ENCODE measurements at places on chromosomes 12 and 14.

DNA sequence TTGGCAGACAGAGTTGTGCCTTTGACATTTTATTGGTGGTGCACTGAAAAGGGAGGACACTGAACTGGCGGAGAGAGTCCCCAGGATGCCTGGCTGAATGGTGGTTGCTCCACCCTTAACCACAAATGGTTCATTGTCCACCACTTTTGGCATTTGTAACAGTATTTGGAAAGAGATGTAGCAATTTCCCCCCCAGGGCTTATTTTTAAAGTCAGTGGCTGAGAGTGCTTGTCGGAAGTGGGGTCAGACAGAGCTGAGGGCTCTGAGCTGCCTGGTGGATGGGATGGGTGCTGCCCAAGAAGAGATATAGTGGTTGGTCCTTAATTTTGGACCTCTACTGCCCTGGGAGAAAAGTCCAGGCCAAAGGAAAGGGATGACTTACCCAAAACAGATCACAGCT, 31.5 kb upstream of the FGF6 start:
- no peak for DNase-seq

GRCh38 chr12:43730283-43730682, 28.3 kb downstream of the PUS7L start:
- no peak for DNase-seq

DNA sequence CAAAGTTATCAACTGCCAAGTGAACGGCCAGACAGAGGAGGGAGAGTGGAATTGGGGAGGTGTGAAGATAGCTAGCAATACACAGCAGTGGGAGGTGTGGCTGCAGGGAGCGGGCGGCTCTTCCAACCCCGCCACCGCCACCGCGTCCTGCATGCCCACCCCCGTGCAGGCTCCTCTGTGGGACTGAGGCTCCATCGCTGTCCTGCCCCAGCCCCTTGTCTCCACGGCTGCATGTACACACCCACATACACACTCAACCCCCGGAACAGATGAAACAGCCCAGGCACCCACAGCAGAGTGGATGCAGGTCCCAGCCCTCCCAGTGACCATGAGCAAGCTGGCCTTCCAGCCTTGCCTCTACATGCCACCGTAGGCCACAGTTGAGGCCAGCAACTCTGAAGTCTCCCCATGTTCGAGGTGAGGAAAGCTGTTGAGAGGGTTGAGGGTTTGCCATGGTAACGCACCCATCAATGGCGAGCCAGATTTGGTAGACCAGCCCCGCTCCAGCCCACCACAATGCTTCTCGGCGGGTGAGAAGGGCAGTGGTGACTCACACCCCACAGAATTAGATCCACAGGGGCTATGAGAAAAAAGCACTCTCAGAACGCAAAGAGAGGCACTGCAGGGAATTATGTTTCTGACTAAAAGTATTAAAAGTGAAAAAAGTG, 39.3 kb downstream of the PITPNM2 start:
- no peak for DNase-seq

GRCh38 chr12:108338915-108339657, at the start of gene CMKLR1:
CMKLR1 (minus strand) TSS chr12:108339311; CDS start chr12:108293591, 45,720 bp downstream.
- no peak for DNase-seq

GRCh38 chr14:59256331-59256730, 67.9 kb downstream of the DAAM1 start:
- DNase-seq, result no peak

GRCh38 chr12:29505122-29505521, 7.6 kb upstream of the OVCH1 start:
- DNase-seq, result no peak

GRCh38 chr12:101648195-101648594, 49.2 kb upstream of the CHPT1 start:
- DNase-seq, result no peak

DNA sequence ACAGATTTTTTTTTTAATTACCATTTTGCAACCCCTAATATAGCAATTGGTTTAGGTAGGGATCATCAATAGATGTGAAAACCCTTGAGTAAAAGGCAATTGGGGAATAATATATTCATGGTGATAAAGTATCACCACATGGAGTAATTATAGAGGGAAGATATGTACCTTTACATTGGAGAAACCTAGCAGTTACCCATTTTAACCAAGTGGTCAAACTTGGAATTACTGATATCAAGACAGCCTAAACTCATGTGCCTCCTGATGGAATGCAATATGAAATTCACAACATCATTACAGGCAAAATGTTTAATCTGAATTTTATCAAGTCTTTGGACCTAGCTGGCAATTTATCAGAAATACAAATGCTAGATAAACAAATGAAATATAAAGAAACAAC, 6.7 kb upstream of the SLC10A1 start:
- no peak for DNase-seq

GRCh38 chr14:85599939-85600338, 70.0 kb downstream of the FLRT2 start:
- no peak for DNase-seq

GRCh38 chr12:109792992-109793391, 40.2 kb downstream of the TRPV4 start:
- DNase-seq, result no peak

DNA sequence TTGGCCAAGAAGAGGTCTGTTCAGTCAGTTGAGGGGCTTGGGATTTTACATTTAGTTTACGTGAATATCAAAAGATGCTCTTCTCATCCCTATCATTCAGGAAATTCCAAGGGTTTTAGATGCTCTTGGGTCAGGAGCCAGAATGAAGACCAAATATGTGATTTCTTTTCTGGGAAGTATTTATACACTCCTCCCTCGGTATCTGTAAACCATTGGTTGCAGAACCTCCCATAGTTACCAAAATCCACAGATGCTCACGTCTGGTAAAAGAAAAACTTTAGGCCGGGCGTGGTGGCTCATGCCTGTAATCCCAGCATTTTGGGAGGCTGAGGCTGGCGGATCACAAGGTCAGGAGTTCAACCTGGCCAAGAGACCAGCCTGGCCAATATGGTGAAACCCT, 75.9 kb downstream of the TNFAIP2 start:
- no peak for DNase-seq

DNA sequence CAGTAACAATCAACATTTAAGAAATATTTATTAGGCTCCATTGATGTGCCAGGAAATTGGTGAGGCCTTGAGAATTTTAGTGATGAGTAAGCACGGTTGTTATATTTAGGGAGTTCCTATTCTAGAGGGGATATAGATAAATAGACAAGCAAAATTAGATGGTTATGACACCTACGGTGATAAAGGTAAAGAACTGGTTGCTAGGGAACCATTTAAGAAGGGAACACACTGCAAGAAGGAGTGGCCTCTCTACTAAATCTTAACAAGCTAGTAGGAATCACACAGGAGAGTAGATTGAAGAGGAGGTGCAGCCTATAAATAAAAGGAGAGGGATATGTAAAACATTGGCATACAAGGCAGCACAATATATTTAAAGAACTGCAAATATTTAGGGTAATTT, 155.2 kb downstream of the LRIG3 start:
- DNase-seq, result no peak

GRCh38 chr12:4701395-4702190, 18.6 kb upstream of the GALNT8 start:
- DNase-seq, result no peak

- DNase-seq, result peak; percentile 71
Observed at GRCh38 chr12:13592063-13592942, 389.1 kb downstream of the GRIN2B start.

- DNase-seq, result no peak
Observed at GRCh38 chr12:48379794-48380193, 29.1 kb upstream of the ZNF641 start.

GRCh38 chr12:54007538-54008259, 1.1 kb upstream of the HOXC8 start:
- no peak for DNase-seq

DNA sequence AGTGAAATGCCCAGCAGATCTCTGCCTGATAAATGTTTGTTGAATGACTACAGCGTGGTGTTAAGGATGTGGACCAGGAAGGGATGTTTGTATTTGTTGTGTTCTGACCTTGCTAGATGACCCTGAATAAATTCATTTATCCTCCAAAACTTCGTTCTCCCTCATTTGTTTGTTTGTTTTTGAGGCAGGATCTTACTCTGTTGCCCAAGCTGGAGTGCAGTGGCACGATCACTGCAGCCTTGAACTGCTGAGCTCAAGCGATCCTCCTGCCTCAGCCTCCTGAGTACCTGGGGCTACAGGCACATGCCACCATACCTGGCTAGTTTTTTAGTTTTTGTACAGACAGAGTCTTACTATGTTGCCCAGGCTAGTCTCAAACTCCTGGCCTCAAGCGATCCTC, 96.7 kb downstream of the TSPAN9 start:
- no peak for DNase-seq

GRCh38 chr14:22836301-22837113, at the start of gene MMP14:
MMP14 (plus strand) TSS chr14:22836585; CDS start chr14:22836818, 233 bp downstream.
- peak; percentile 58 for DNase-seq

DNA sequence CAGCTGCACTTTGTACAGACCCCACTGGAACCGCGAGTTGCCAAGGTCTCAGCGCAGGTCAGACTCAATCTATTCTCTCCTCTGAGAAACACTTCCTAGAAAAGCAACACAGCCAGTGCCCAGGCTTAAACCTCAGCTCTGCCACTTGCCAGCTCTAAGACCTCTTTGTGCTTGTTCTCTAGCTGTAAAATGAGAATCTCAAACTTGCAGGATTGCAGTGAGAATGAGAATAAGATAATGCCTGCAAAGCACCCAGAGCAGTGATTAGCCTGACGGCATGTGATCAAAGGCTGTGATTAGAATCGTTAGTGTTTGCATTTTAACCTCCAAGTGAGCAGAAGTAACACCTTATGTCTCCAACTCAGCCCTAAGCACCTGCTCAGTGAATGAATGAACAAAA, 21.3 kb downstream of the ANO2 start:
- no peak for DNase-seq

DNA sequence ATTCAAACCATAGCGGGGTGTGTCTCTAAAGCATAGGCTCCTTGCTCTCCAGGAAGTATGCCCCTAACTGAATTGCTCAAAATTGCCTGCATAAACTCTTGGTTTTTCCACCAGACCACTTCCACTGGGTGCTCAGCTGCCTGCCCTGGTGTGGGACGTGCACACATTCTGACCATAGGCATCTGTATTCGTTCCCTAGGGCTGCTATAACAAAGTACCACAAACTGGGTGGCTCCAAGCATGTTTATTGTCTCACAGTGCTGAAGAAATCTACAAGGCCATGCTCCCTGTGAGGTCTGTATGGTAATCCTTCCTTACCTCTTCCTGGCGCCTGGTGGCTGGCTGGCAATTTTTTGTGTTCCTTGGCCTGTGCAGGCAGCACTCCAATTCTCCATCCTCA, 16.4 kb upstream of the GALNT6 start:
- no peak for DNase-seq

- DNase-seq, result no peak
Observed at GRCh38 chr12:51845482-51845881, 3.0 kb downstream of the FIGNL2 start.

GRCh38 chr12:52198454-52199215, 6.8 kb upstream of the KRT80 start:
- no peak for DNase-seq

DNA sequence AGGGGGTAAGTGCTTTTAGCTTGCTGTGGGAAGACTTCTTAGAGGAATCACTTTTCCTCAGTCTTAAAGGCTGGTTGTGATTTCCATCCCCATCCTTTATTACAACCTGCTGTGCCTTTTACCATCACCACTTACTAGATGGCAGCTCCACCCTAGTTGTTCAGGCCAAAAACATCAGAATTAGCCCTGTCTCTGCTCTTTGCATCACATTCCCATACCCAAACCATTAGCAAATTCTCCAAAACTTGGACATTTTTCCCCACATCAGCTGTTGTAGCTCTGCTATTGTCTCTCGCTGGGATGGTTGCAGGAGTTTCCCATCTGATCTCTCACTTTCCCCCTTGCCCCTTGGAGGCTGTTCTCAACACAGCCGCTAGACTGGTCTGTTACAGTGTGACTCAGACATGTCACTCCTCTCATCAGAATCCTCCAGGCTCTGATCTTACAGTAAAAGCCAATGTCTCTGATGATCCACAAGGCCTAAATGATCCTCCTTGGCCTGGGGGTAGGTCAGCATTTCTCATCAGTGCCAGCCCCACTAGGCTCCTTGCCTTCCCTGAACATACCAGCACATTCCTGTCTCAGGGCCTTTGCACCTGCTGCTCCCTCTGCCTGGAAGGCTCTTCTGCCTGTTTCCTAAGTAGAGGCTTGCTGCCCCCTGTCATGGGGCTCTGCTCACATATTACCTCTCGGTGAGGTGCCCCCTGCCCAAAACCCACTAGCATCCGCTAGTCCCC, 102.5 kb downstream of the BEGAIN start:
- no peak for DNase-seq

DNA sequence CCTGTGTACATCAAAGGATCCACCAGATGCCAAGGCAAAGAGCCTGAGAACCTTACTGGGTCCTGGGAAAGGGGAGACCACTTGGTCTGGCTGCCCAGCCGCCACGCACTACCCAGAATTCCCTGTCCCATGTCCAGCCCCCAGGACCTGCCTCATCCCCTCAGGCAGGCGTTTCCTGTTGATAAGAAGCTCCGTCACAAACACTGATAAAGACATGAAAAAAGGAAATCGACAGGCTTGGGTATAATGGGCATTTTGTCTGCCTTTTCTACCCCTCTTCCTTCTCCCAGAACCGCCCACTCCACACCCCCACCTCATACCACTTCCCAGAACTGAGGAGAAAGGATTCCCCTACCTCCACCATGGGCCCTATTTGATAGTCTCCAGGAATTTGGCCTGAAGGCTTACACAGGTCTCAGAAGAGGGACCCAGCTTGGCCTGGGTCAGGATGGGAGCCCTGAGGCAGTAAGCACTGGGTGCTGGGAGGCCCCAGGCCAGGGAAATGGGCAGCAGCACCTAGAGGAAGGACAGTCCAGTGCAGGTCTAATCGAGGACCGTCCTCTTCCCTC, 18.8 kb downstream of the ACVRL1 start:
- no peak for DNase-seq

DNA sequence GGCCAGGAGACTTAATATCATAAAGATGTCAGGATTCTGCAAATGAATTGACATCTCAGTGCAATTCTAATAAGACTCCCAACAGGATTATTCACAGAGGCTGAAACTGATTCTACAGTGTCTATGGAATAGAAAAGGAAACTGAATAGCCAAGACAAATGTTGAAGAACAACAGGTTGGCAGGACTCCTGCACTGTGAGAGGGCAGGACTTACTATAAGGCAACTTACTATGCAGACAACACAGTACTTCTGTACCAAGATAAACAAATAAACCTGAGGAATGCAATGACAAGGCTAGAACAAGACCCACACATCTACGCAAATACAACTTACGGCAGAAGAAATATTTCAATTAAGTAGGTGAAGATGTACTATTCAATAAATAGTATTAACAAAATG, 132.2 kb upstream of the FKBP4 start:
- DNase-seq, result no peak

GRCh38 chr14:38745861-38746260, 357.2 kb downstream of the SEC23A start:
- no peak for DNase-seq

- DNase-seq, result no peak
Observed at GRCh38 chr12:106774808-106775524, 484 bp downstream of the RIC8B start.

DNA sequence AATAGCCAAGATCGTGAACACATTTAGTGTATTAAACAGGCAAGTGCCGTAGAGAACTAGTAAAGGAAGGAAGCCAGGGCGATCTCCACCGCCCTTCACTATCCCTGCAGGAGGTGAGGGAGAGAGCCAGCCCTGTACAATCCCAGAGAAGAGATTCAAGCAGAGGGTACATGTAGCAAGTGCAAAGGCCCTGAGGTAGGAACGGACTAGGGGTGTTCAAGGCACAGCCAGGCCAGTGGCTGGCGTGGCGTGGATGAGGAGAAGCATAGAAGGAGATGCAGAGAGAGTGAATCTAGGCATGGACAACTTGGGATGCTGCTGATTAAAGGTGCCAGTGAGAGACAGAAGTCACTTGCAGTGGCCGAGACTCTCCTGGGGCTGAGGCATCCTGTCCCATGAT, 39.1 kb upstream of the ESRRB start:
- no peak for DNase-seq

- no peak for DNase-seq
Observed at GRCh38 chr12:6443361-6443983, 1.3 kb upstream of the CD27 start.
